NCI-H187 treated with DMSO at 0.1 percent for 48 hours (cell line): ENCODE measurements at places on chromosomes 4 and X.

DNA sequence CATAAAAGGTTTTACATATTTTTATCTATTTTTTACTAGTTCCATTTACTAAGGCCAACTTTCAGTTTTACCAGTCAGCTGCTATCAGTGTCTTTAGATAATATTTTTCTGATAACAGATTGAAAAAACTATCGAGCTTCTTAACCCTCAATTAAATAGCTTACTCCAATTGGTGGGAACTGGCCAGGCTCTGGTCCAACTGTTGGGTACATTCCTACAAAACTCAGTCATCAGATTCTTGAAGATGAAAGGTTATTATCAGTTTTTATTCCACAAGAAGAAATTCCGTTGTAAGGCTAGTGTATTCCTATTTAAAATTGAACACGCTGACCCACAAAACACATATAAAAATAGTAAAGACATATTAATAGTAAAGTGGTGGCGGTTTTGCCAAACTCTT is 346.2 kb downstream of the MAPK10 start:
- no peak for DNase-seq

- no peak for DNase-seq
Measured at GRCh38 chr4:6338175-6338950, 68.7 kb downstream of the WFS1 start.

- DNase-seq: no peak
Measured at GRCh38 chr4:112225157-112225556, 6.4 kb upstream of the AP1AR start.

DNA sequence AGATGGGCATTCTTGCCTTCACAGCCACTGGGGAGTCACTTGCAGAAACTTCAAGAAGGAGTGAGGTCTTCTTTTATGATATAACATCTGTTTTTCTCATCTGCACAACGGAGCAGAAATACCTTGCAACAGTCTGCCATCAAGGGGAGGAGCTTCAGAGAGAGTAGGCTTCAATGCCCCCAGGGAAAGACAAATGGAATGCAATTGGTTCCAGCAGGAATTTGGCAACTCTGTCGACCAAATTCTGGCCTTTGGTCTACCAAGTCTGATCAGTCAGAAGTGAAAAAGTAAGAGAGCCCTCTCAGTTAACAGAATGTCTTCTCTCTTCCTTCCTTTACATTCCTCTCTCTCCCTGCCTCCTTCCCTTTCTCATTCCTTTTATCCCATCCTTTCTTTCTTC is 229.3 kb downstream of the IDS start:
- DNase-seq: no peak

DNA sequence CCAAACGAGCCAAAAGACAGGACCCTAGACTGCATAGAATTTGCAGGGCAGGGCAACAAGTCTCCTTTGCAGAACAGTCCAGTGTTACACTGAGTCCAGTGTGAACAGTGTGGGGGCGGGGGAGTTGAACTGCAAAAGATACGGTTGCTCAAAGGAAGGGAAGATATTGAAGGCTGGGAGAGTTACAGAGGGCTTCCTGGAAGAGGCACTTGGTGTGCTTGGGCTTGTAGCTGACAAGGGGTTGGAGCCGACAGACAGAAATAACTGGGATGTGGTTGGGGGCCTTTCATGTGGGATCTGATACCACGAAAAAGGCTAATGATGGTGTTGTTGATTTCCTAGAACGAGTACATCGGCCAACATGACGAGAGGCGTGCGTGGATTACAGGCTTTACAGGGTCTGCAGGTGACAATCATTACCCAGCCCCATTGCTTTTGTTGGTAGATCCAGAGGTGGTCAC is 6.1 kb downstream of the XPNPEP2 start:
- no peak for DNase-seq

GRCh38 chrX:56278692-56279091 is 46.5 kb downstream of the KLF8 start:
- DNase-seq: no peak

GRCh38 chr4:184628103-184628502 is 21.1 kb downstream of the CASP3 start:
- DNase-seq: no peak

DNA sequence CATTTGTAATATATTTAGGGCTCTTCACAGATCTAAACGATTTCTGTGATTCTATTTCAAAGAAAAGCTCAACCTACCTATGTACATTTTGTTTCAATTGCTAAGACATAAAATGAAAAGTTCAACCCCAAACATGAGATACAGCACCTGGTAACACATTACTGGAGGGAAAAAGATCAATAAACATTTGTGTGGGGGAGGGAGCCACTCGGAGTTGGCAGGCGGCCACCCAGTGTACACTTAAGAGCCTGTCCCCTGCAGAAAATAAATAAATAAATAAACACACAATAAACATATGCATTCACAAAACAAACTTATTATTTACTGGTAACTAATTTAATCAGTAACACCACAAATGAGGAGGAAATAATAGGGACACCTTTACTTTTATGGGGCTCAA is 19.3 kb downstream of the PRSS48 start:
- no peak for DNase-seq

GRCh38 chr4:56410247-56411062 is 23.2 kb upstream of the AASDH start:
- no peak for DNase-seq

DNA sequence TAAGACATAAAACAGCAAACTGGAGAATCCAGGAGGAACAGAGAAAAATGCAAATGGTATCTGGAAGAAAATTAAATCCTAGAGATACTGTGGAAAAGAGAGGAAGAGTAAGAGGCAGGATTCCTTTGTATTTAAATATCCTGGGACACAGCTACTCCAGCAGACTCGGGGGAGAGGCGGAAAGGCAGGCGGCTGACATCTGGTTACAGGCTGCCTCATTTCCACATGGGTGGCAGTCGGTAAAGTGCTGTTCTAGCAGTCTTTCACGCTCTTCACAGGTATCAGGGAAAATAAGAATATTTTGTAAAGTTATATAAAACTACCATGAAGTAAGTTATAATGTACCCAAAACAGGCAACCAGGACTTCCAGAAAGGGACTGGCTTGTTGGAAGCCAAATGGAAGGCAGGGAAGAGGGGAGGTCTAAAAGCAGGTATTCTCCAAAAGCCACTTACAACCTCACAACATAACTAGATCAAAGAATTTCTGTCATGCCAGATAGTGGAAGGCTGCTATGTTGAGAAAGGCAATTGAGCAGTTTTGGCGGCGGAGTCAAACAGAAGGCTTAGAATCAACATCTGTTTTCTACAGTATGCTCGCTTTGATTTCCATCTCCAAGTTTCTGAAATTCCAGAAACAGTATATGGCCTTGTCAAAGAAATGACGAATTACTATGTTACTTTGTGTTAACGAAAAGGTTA is 1.3 kb upstream of the TIGD2 start:
- no peak for DNase-seq

DNA sequence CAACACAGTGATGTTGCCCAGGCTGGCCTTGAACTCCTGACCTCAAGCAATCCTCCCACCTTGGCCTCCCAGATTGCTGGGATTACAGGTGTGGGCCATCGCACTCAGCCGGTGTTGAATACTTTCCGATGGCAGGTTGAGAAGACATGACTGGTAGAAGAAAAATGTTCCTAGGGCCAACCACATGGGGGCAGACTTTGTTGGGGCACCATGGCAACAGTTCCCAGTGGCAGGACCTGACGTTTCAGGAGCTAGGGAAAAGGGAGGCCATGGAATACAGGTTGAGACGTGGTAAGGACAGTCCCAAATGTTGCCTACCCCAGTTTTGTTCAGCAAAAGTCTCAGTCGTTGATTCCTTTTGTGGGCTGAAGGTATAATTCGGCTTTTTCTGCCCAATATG is 134.6 kb downstream of the ASMT start:
- DNase-seq: no peak

DNA sequence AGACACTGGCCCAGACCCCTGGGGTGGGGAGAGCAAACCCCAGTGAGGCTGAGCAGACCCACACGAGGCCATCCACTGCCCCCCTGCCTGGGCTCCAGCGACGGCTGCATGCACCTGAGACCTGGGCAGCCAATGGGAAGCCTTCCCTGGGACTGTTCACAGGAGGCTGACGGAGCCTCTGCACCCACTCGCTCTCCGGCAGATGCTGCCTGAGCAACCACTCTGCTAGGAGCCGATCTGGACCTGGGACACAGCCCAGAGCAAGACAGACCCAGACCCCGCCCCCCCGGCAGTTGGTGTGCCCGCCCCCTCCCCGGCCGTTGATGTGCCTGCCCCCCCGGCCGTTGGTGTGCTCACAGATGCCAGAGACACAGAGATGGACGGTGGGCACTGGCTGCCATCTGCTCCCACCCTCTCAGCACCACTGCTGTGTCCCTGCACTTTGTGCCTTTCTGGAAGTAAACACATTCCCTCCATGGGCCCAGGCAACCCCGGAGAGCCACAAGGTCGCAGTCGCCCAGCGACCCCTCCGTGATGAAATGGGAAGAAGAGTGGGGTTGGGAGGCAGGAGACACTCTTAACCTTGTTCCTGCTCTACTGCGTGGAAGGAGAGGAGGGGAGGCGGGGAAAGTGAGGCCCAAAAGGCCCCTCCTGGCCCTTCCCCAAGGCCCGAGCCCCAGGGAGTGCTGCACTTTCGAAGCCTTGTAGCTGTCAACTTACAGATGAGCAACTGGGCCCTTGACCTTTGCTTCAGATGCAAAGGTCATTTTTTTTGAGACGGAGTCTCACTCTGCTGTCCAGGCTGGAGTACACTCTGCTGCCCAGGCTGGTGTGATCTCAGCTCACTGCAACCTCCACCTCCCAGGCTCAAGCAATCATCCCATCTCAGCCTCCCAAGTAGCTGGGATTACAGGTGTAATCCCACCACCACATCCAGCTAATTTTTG is 62.0 kb downstream of the ZFYVE28 start:
- DNase-seq: no peak

- no peak for DNase-seq
Measured at GRCh38 chrX:103073467-103073866, 9.5 kb upstream of the BEX1 start.

GRCh38 chrX:38804682-38805431 is 3.6 kb downstream of the MID1IP1 start:
- no peak for DNase-seq

- no peak for DNase-seq
Measured at GRCh38 chr4:8862800-8863685, 8.6 kb downstream of the HMX1 start.

GRCh38 chrX:9542106-9542760 is 77.4 kb downstream of the TBL1X start:
- DNase-seq: no peak

- no peak for DNase-seq
Measured at GRCh38 chrX:136778020-136778419, 2.7 kb downstream of the ARHGEF6 start.
